Spinal cord (tissue), 10 donors: ENCODE measurements at places on chromosomes 7 and 10.

GRCh38 chr10:96814264-96814663, 17.8 kb upstream of the LCOR start:
- no peak for DNase-seq

DNA sequence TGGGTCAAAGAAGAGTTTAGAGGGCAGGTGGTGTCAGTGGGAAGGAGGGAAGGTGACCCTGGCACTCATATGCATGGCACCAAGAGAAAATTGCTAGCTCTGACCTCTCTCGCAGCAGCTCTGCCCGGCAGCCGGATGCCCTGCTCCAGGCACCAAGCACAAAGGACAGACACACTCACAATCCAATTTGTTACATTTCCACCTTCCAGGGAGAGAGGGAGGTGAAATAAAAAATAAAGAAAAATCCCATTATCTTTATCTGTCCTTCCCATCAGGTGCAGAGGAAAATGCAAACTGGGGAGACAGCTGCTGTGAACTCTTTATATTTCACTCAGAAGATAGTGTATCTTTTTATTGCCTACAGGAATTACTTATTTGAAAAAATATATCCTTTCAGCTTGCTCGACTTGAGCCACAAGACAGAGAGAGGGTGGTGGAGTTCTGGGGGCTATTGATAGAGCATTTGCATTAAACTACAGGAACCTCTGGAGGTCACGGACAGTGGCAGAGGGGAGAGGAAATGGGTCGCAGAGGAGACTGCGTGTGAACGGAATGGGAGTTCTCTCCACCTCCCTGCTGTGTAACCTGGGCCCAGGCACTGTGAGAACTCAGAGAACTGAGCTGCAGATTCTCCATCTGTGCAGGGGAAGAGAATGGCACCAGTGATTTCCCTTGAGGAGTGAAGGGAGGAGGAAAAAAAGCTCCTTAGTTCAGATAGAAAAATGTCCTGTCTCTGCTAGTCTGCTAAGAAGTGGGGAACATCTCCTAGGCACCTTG, 421.4 kb downstream of the PLXNA4 start:
- no peak for DNase-seq

DNA sequence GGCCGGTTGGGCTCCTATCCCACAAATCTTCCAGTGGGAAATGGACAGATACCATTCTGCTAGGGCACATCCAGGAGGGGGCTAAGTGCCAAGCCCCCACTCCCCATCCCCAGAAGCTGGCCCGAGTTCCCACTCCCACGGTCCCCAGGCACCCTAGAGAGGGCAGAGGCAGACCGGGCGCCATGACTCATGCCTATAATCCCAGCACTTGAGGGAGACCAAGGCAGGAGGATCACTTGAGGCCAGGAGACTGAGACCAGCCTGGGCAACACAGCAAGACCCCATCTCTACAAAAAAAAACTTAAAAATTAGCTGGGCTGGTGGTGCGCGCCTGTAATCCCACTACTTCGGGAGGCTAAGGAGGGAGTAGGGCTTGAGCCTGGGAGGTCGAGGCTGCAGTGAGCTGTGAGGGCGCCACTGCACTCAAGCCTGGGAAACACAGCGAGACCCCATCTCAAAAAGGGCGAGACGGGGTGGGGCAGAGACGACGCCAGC, 870 bp downstream of the GNA12 start:
- no peak for DNase-seq

GRCh38 chr10:3623746-3624145, 161.3 kb downstream of the KLF6 start:
- DNase-seq = no peak

DNA sequence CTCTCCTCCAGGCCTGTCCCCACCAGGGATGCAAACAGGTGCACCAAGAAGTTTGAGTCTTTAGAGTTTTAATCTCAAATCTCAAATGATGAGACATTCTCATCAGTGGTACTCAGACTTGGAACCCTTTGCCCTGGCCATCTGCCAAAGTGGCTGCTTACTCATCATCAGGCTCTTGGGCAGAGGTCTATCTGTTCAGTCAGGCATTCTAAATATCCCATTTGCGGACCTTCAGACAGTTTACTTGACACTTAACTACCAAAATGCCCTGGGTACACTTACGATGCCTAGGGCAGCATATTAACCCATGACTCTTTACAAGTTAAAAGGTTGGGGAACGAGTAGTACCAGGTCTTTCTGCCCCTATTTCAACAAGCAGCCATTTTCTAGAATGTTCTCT, 61.2 kb upstream of the YAE1 start:
- DNase-seq = no peak

GRCh38 chr10:114616103-114616502, 42.0 kb downstream of the ABLIM1 start:
- DNase-seq = no peak

GRCh38 chr10:7787150-7787856, 490 bp downstream of the KIN start:
- no peak for DNase-seq

- DNase-seq = no peak
Measured at GRCh38 chr7:77684030-77684429, 12.2 kb upstream of the RSBN1L start.

- DNase-seq = no peak
Measured at GRCh38 chr10:75191821-75192568, 18.6 kb upstream of the VDAC2 start.

- DNase-seq = no peak
Measured at GRCh38 chr7:17126413-17127268, 171.8 kb upstream of the AHR start.

GRCh38 chr10:22218448-22218847, 633 bp upstream of the EBLN1 start:
- no peak for DNase-seq

DNA sequence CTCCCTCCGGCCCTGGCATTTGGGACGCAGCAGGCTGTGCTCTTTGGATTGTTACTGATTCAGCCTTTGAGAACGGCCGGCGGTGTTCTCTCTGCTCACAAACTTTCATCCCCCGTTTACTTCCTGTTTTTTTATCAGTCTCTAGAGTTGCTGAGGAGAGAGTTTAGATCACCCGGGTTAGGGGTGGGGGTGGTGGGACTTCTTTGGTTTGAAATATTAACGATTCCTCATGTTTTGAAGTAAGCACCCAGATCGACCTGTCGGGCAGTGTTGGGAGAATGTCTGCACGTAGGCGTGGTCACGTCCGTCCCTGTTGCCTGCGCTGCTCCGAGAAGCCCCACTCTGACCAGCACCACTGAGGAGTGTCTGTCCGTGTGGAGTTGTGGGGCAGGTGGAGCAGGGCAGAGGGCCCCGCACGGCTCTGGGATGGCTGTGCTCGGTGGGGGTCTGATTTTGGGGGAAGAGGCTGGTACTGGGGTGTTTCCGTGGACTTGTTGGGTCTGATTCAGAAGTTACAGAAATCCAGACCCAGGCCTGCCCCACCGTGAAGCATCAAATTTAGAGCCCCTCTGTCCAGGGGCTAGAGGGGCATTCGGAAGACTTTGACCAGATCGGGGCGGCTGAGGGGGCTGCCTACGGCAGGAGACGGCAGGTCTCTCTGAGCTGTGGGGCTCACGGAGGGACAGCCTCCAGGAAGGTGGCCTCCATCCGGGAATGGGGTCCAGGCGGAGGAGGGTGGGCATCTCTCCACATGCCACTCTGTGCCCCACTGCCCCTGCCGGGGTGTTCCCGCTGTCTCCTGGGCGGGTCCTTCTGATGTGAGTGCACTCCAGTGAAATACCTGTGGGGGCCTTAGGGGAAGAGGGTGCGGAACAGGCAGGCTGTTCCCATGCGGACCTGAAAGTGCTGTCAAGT, 7.4 kb downstream of the INPP5A start:
- no peak for DNase-seq

DNA sequence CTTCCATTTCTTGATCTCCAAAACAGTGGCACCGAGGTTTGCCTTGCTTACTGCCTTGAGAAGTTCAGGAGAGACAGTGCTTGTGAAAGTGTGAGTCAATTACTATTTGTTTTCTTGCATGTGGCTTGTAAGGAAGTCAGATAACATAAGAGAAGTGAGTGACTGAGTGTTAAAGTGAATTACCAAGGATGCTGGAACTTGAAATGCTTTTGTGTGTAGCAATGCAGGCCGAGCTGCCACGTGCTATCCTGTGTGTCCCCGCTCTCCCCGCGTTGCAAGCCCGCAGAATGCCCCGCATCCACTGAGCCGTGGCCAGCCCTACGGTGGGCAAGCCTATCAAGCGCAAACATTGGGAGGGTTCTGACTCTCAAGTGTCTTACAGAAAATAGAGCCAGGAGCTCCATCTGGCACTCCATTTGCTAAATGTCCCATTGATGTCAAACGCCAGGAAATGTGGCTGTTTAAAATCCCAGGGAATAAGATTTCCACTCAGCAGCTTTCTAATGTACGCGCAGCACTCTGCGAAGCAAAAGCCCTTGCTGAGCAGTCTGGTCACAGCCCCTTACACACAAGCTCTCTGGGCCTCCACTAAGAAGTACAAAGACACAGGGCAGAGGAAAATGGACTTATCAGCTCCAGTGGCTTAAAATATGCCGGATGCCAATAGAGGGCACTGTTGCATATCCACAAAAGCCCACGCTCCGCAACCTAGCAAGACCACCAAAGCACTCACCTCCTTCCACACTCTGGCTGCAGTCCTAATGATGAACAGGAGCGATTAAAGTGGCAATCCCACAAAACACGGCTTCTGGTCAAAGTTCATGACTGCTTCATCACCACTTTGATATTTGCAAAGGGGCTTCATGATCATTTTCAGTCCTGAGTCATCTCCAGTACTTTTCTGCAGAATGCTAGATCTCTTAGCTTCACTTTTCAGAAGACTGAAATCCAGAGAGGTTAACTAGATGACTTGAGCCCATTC, 158.0 kb upstream of the ITGB1 start:
- DNase-seq = peak; percentile 64

- DNase-seq = no peak
Measured at GRCh38 chr7:27930910-27931476, 191.0 kb downstream of the TAX1BP1 start.

GRCh38 chr7:55087521-55087961, 68.7 kb downstream of the EGFR start:
- DNase-seq = no peak

- no peak for DNase-seq
Measured at GRCh38 chr10:98815039-98815885, 368.5 kb upstream of the HPS1 start.

GRCh38 chr10:34183016-34183796, 631.9 kb downstream of the PARD3 start:
- no peak for DNase-seq

DNA sequence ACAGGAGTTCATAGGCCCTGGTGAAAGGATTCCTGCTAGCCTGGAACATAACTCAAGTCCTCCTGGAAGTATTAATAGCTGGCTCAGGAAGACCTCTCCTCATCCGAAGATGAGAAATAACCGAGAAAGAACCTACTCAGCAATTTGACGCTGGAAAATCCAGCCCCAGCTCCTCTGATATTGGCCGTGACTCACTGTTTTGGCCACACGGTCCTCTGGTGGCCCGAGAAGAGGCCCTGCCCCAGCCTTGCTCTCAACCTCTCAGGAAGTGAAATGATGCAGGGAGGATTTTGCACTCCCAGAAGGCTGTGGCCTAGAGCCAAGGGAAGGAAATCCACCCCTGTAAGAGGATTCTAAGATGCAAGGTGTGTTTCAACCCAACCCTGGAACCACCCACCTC, 121.6 kb downstream of the MTPAP start:
- no peak for DNase-seq

DNA sequence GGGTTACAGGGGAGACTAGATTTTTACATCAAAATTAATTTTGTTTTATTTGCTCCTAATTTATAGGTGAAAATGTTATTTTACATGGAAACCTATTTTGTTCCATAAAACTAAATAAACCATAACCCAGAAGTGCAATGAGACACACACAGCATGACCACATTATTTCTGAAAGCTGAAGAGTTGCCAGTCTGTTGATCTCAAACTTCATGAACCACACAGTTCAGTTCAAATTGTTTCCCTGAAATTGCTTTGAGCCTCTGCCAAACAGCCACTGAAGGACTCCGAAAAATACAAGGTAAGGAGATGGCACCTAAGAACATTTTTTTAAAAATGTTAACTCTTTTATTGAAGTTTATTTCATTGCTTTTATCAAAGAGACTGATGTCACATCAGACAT, 25.0 kb upstream of the ITGB8 start:
- no peak for DNase-seq

DNA sequence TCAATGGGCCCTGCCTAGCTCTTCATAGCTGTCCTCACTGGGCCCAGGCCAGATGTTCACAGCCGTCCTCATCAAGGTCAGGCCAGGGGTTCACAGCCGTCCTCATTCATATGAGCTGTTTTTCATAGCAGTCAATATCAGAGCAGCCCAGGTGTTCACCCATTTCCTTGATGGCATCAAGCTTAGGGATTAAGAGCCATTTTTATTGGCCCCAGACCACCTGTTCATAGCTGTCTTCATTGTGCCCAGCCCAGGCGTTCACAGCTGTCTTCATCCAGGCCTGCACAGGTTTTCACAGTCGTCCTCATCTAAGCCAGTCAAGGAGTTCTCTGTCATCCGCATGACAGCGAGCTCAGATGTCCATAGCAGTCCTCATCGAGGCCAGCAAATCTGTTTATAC, 9.4 kb downstream of the FRG2B start:
- DNase-seq = no peak

DNA sequence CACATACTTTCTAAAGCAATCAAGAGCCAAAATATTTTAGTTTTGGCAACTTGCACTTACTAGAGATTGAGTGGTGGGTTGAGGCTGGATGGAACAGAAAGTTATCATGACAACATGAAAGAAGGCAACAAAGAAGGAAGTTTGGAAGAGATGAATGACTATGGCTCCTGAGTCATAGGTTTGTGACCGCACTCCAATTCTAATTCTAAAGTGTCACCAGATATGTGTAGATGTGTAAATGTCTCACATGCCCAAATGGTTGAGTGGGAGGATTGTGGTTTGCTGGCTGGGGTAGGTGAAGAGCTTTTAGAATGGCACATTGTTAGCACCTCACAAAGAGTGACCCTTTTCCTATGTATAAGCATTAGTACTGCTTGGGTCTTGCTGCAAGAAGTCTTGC, 20.2 kb downstream of the TAS2R16 start:
- DNase-seq = no peak

DNA sequence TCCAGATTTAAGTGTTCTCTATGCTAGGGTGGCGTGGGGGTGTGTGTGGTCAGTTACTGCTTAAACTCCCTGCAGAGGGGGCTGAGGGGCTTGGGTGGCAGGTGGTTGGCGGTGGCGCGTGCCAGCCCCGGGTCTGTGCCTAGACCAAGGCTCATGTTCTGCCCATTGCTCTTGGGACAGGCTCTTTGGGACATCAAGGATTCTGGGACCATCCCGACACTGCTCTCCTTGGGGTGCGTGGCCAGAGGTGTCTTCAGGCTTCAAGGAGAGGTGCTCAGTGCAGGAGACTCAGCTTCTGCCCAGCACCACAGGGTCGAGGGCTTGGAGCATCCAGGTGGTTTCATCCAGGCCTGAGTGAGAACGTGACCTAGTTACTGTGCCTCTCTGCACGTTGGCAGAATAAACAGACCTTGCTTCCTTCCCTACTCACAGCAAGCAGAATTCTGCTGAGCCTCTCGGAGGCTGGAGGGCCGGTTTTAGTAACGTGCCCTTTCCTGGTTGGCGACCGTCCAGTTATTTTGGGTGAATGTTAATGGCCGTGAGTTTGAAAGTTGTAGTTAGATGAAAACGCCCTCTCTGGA, 39.9 kb downstream of the CAMK1D start:
- DNase-seq = no peak

GRCh38 chr7:158239290-158239981, 348.2 kb downstream of the PTPRN2 start:
- DNase-seq = peak; percentile 63

- DNase-seq = peak; percentile 34
Measured at GRCh38 chr7:48424731-48425130, 253.5 kb downstream of the ABCA13 start.
